ENCODE measurements at places on chromosomes 6 and 20. TPM values are rescaled to one million over a fixed set of nuclear protein-coding genes. Genes with fewer than 3 reads are reported as not detected.

DNA sequence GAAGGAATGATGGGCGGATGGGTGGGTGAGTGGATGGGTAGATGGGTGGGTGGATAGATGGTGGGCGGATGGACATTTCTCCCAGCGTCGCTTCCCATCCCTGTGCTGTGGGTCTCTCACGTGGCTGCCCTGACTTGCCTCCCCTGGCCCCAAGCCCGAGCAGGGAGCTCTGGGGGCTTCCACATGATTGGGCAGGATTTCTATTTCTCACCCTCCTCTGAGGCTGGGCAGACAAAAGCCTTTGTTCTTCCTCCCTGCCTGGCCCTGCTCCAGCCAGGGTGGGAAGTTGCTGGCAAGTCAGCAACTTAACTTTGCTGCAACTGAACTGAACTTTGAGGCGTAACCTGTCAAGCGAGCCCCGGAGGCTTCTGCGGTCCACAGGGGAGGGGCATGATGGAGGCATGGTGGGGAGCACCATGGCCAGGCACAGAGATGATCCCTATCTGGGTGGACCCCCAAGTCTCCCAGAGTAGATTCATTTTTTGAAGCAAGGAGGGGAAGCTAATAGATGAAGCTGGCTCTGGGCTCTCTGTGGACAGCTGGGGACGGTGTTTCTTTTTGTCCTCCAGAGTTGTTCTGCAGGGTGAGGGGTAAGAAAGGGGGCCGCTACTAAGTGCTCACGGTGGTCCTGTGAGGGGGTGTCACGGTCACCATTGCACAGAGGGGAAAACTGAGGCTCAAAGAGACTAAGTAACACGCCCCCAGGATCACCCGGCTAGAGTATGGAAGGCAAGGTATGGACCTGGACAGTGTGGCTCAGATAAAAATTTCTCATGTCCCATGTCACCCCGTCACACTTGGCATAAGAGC is 140.1 kb downstream of the CEBPB start:
- no peak for DNase-seq

GRCh38 chr6:73204252-73204651 is 21.0 kb downstream of the KHDC1L start:
- no peak for DNase-seq

DNA sequence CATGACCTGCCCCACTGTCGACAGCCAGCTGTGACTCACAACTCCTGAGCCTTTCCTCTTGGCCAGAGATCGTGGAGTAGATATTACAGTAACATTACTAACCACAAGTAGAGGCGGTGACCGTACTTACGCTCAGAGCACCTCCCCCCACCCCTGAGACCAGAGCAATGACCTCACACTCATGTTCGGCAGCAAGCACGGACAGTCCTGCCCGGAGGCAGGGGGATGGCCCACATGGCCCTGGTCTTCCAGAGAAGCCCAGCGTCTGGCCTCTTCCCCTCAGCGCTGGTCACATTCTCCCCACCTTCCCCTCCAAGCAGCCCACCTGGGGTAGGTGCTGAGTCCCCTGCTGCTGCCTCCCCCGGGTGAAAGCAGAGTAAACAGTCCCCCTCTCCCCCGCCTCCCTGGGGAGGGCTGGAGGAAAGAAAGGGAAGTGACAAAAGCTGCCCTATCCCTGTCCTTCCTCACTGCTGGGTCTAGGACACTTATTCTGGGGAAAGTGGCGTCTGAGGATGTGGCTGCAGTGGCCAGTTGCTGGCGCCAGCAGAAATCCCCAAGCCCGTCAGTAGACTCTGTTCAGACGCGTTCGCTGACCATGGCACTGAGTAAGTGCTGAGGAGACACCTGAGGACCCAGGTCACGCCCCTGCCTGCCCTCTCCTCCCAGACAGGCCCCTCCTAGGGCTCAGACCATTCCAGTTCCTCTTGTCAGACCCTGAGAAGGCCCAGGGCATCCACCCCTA is 68.5 kb downstream of the MRPL14 start:
- no peak for DNase-seq

- no peak for DNase-seq
Observed at GRCh38 chr6:139231206-139231605, 60.6 kb downstream of the TXLNB start.

DNA sequence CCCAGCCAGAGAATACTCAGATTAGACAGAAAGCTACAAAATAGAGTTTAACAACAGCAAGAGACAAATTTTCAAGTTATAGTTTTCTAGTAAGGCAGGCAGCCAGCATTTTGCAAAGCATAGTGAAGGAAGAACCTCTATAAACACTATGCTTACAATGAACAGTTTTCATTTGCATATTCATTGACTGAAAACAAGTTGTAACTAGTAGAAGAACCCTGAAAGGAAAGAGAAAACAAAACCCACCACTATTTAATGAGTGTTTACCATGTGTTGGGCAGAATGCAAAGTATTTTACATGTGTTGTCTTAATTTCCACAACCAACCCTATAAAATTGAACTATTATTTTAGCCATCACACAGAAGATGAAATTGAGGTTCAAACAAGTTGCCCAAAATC is 196.1 kb downstream of the UBE3D start:
- DNase-seq = no peak

DNA sequence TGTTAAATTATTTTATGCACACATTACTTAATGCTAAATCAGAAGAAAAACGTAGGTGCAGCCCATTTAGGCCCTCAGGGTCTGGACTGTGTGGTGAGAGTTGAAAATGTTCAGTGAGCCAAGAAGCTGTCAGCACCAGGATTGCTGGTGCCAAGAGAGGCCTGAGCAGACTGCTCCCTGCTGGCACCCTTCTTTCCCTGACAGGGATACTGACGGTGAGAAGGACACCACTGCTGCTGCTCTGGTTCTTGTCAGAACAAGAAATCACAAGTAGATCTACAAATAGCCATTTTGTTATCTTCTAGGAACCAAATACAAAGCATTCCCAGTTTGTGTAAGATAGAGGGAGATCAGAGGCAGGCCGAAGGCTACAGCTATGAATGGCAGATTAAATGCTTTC is 48.7 kb upstream of the CRISP1 start:
- no peak for DNase-seq

- DNase-seq = no peak
Observed at GRCh38 chr6:67248077-67248476, 1387.0 kb upstream of the ADGRB3 start.

GRCh38 chr6:113823916-113824315 is 33.2 kb upstream of the MARCKS start:
- DNase-seq = no peak

DNA sequence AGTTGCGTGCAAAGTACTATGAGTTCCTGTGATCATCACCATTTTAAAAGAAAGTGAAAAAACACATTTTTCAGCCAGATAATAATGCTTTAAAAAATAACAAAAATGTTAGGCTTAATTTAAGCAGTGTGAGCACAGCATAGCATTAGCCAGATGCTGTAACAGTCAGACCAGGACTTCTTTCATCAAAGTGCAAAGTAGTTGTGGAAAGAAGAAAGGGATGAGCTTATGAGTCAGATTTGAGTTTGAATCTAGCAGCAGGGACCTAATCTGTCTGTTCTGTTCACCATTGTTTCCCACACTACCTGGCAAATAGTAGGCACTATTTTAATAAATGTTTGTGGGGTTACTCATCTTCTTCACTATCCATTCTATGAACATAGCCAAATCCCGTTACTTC is 70.1 kb downstream of the KLHL32 start:
- no peak for DNase-seq

DNA sequence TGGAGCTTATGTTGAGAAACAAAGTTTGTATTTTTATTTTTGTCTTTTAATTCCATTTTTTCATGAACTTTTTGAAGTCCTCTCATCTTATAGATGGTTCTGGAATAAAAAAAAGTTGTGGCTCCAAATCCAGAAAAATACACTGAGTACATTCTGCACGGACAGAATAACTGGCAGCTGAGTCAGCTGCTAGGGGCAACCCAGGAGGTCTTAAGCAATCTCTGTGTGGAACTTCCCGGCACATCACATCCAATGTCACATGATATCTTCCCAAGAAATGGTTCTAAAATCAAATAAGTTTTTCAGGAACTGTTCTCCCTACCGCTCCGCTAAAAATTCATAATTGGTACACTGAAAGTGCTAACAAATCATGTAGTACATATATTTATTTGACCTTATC is 29.8 kb downstream of the SLC13A3 start:
- DNase-seq = no peak

DNA sequence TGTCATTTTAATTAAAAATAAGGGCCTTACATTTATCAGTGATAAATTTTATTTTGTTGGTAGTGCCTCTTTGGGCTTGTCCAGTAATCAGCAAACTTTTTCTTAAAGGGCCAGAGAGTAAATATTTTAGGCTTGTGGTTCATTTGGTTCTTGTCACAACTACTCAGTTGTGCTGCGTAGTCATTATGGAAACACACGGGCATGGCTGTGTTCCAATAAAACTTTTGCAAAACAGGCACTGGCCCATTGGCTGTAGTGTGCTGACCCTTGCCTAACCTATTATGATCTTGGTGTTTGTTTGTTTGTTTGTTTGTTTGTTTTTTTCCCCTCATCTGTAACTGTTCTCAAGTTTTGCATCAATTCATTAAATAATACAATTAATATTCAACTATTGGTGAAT is 19.4 kb downstream of the TBPL1 start:
- no peak for DNase-seq

DNA sequence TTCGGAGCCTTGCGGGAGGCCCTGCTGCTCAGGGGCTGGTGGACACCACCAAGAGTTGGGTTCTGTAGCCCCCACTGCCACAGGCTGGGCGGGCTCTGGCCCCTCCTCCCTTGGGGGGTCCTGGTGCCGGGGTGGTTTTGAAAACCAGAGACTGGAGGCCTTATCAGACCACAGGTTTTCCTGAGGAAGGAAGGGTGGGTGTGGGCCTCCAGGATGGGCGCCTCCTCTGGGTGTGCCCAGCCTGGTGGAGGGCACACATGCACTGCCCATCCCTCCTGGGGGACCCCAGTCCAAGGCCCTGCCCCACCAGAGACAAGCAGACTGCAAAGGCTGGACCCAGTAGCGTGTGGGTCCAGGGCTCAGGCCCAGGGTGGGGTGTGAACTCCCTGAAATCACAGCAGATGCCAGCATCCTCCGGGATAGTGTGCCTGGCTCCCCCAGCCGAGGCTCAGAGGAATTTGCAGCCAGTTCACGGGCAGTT is 13.5 kb upstream of the ZBTB46 start:
- DNase-seq = no peak

DNA sequence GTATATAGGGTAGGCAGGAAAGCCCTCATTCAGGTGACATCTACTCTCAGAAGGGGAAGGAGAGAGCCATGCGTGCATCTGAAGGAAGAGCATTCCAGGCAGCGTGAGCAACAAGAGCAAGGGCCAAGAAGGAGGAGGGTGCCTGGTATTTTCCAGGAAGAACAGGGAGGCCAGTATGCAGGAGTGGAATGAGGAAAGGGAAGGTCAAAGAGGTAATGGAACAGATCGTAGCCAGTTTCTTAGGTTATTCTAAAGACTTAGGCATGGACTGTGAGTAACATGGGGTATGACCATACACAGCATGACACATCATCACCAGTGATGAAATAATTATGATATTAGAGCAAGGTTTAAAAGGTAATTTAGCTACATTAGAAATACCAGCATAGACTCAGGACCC is 24.1 kb downstream of the ALDH8A1 start:
- no peak for DNase-seq

- DNase-seq = no peak
Observed at GRCh38 chr6:33766921-33767907, 20.5 kb upstream of the IP6K3 start.

DNA sequence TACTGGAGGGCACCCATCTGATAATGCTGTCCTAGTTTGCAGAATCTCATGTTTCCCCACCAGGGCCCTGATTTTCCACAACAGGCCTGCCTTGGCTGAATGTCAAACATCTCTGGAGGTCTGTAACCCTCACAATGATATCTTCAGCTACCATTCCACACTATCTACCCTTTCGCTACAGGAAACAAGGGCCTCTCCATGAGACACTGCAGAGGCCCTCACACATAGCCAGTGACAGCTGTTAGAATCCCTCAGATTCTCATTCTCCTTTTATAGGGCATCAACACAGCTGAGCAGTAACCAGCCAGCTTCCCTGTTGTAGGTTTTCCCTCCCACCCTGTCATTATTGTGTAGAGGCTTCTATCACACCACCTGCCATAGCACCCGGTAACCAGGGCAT is 29.6 kb upstream of the MICB start:
- no peak for DNase-seq

GRCh38 chr6:56620229-56620868 is 22.3 kb downstream of the DST start:
- DNase-seq = no peak

- DNase-seq = no peak
Observed at GRCh38 chr6:82066991-82067411, 180.5 kb downstream of the IBTK start.

- no peak for DNase-seq
Observed at GRCh38 chr6:144718431-144718830, 433.3 kb downstream of the UTRN start.

GRCh38 chr6:84687431-84687830 is 77.0 kb downstream of the TBX18 start:
- no peak for DNase-seq

DNA sequence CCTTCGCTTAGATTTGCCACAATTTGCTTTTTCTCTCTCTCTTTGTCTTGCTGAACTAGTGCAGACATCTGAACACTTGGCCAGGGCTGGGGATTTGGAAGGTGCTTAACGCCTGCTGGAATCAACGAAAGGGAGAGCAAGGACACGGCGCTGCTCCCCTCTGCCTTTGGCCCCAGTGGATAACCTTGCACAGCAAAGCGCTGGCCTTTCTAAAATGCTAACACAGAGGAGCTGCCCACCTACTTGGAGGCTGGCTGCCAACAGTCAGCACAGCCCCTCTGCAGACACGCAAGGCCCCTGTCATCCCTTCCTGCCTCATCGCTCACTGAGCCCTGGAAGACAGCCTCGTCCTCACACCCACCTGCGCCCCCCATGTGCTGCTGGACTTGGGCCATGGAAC is 37.5 kb downstream of the C20orf203 start:
- no peak for DNase-seq

DNA sequence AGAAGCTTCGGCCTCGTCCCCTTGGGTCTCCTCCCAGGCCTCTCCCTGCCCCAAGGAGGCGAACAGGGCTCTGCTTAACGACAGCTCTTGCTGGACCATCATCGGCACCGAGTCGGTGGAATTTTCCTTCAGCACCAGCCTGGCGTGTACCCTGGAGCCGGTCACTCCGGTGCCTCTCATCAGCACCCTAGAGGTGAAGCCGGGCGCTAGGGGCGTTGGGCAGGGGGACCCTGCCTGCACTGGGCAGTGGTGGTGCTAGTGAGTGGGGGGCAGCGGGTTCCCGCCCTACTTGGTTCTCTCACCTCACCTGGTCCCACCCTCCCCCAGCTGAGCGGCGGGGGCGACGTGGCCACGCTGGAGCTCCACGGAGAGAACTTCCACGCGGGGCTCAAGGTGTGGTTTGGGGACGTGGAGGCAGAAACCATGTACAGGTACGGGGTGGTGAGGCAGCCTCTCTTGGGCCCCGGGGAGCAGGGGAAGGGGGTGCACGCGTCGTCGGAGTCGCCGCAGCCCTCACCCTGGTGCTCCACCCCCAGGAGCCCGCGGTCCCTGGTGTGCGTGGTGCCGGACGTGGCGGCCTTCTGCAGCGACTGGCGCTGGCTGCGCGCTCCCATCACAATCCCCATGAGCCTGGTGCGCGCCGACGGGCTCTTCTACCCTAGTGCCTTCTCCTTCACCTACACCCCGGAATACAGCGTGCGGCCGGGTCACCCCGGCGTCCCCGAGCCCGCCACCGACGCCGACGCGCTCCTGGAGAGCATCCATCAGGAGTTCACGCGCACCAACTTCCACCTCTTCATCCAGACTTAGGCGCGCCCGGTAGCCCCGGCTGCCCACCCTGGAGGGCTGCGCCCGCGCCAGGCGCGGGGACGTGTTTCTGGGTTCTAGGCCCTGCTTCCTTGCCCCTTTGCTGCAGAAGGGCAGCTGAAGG is 8.3 kb upstream of the MATN4 start:
- DNase-seq = no peak

WFDC9 gene
- total RNA-seq = not detected

PKHD1 gene
- 0.49 TPM for total RNA-seq

PFDN6 gene
- 9.1 TPM for total RNA-seq

CST2 gene
- total RNA-seq = not detected

Data from vagina (tissue), 2 donors.